ENCODE measurements at places on chromosomes 3 and 15. TPM values are rescaled to one million over a fixed set of nuclear protein-coding genes. Genes with fewer than 3 reads are reported as not detected.
A peak's percentile ranks its signal among the peaks of the same experiment; 100 is the strongest.

The CCK gene
- total RNA-seq = not detected

The SEMA6D gene
- 8.5 TPM for total RNA-seq

The C2CD4A gene
- total RNA-seq = not detected

The VWA5B2 gene
- total RNA-seq = not detected

The CLDN18 gene
- 134 TPM for total RNA-seq

DNA sequence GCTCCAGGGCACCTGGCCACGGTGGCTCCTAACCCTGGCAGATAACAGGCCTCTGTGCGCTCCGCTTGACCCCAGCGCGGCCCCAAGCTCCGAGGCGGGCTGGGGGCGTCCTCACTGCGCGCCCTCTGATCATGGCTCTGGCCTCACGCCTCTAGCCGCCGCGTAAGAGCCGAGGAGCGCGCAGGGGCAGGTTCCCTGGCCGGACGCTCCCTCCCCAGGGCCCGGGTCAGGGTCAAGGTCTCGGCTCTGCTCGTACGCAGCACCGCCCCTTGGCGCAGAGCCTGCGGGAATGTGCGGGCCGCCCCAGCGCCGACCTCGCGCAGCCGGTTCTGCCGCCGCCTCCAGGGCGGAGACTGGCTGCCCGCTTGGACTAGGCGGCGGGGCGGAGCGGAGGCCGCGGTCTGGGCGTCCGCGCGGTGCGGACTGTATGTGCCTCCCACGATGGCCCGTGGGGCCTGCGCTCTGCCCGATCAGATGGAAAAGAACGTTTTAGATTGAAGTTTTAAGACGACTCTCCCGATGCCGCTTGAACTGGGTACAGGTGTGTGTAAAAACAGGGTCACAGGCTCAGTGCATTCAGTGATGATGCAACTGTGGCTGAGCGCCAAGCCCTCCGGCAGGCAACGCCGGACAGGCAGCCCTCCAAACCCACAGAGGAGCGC lies 40.8 kb downstream of the CHST14 start:
- peak; percentile 81 for DNase-seq

DNA sequence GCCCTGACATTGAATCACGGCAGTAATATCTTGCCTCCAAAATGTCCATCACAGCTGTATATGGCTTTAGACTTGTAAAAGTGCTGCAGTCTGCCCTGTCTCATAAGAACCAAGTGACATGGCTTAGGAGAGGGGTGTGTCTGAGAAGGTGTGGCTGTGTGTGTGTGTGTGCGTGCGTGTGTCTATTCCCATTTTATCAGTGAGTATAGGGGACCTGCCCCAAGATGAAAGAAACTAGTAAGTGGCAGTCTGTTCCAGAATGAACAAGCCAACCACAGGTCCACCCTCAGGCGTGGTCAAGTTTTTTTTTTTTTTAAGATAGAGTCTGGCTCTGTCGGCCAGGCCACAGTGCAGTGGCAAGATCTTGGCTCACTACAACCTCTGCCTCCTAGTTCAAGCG lies 5.6 kb upstream of the RHOV start:
- DNase-seq = no peak

- no peak for DNase-seq
Observed at GRCh38 chr3:129399895-129400357, 28.5 kb downstream of the EFCAB12 start.

DNA sequence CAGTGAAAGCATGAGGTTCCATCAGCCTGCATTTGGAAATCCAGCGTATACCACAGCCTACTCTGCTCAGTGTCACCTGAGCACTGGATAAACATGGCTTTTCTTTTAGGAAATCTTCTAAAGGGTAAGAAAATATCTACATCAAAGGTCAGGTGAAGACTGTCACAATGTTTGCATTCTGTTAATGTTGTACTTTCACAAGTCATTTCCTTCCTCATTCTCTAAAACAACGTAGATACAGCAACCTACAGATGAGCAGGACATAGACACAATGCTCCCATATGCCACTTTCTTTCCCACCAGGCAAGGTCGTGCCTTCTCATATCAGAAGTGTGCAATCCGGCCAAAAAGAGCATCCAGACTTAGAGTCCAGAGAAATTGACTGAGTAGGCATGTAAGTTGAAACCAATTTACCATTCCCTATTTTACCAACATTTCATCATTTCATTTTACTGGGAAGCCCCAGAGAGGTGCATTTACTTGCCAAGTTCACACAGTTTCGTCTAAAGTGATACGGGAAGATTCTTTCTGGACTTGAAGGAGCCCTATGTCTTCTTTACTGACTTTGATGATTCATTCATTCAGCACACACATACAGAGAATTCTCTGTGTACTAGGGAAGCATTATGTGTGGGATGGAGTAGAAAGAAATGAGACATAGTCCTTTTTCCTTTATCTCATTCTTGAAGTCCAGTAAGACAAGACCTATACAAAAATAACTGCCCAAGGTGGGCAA lies 30.6 kb upstream of the LPP start:
- peak; percentile 22 for DNase-seq

GRCh38 chr3:24773798-24774197 lies 279.1 kb upstream of the THRB start:
- DNase-seq = no peak

DNA sequence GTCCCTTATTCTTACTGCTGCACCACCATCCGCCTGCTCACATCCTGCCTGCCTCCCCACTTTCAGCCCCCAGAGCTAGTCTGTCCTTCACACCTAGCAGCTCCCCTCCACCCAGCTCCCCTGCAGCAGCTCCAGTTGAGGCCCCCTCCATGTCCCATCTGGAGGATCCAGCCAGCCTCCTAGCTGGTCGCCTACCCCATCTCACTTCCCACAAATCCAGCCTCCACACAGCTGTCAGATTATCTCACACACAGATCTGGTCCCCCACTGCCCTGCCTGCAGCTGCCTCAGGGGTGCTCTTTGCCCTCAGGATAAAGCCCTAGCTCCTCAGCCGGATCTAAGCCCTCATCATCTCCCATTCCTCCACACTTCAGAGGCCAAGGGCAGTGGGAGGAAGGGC lies 8.8 kb upstream of the SEMA7A start:
- DNase-seq = no peak

DNA sequence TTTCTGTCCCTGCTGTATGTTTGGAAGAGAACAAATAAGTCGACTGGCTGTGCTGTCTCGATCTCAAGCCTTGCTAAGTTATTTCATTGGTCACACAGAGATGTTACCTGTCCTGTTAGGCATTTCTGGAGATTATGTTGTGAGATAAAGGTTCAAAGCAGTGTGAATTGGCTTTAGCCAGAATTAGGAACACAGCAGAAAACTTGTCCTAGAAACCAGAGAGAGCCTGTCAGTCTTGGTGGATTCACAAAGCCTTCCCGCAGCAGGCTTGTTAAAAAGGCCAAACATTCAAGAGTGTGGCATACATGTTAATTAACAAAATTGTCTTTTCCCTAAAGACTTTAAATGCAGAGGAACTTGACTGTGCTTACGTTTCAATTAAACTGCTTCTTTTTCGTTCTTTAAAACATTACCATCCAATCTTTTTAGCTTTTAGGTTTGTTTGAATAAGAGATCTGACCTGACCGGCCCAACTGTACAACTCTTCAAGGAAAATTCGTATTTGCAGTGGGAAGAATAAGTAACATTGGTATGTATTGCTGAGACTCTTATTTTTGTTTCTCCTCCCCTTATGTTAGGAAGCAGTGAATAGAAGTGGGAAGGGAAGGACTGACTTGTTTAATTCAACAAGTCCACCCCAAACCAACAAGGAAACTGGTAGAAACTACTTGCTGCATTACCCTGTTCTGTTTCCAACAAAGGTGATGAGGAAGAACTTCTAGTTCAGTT lies 25.2 kb downstream of the ABHD2 start:
- DNase-seq = no peak

DNA sequence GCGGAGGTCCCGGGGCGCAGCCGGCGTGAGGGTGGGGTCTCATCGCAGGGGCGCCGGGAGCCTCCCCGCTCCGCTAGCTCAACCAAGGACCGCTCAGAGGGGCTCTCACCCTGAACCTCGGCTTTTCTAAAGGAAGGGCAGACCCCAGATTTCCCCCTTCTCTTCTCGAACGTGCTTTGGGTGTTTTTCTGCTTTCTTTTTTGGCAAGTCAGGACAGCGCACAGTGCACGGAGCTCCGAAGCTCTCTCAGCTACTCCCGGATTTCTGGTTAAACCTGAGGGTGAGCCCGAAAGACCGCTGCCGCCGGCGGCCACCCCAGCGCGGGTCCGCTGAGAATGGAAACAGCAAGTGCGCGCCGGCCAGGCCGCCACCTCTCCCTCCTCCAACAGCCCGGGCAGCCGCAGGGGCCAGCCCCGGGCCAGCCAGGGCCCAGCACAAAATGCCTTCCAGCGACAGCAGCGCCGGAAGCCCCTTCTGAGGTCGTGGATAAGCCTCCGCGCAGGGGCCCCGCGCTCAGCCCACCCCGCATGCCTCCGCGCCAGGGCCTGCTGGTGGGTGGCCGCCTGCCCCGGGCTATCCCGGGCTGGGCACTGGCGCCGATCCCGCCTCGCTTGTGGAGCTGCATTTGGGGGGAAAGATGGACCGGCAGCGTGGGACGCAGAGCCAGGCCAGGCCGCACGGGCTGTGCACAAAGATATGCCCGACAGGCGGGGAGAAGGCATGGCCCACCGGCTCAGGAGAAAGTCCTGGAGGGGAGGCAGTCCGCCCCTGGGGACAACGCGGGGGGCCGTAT lies 8.2 kb upstream of the OCA2 start:
- DNase-seq = no peak

GRCh38 chr3:18843188-18843587 lies 305.1 kb upstream of the KCNH8 start:
- DNase-seq = no peak

The NEO1 gene
- total RNA-seq = 27.6 TPM

DNA sequence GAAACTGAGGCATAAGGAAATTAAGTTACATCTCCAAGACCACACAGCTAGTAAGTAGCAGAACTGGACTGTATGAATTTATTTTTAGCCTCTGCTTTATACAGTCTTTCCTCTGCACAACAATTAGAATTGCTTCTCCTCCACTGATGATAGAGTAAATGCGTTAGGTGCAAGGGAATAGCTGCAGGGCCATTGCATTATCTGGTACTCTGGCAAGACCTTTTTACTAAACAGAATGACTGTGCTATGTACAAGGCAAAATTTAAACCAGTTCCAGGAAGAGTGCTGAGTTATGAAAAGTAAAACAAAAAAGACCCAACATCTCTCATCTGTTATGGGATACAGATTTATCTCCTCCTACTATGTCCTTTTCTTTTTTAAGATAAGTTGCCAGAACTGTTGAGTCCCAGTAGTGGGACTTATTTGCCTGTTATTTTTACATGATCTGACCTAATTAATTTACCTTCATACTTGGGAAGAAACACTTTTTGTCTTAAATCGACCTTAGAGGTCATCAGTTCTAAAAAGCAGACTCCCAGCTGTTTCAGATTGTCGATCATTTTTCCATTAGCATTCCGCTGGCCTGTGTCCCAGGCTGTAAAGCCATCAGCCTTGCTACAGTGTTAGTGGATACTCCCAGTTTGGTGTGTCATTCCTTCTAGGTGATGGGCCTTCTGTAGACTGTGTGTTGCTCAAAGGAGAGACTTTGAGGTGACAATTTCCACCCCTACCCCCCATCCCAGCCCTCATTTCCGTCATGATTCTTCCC lies 147.5 kb upstream of the NUDT16 start:
- no peak for DNase-seq

The TRAIP gene
- total RNA-seq = 1.4 TPM

GRCh38 chr3:117762621-117763037 lies 1053.0 kb downstream of the TUSC7 start:
- no peak for DNase-seq

GRCh38 chr3:127709320-127710060 lies 36.7 kb downstream of the ABTB1 start:
- DNase-seq = no peak
